ENCODE measurements at places on chromosomes 4 and X. TPM values are rescaled to one million over a fixed set of nuclear protein-coding genes. Genes with fewer than 3 reads are reported as not detected.
A peak's percentile ranks its signal among the peaks of the same experiment; 100 is the strongest.

DNA sequence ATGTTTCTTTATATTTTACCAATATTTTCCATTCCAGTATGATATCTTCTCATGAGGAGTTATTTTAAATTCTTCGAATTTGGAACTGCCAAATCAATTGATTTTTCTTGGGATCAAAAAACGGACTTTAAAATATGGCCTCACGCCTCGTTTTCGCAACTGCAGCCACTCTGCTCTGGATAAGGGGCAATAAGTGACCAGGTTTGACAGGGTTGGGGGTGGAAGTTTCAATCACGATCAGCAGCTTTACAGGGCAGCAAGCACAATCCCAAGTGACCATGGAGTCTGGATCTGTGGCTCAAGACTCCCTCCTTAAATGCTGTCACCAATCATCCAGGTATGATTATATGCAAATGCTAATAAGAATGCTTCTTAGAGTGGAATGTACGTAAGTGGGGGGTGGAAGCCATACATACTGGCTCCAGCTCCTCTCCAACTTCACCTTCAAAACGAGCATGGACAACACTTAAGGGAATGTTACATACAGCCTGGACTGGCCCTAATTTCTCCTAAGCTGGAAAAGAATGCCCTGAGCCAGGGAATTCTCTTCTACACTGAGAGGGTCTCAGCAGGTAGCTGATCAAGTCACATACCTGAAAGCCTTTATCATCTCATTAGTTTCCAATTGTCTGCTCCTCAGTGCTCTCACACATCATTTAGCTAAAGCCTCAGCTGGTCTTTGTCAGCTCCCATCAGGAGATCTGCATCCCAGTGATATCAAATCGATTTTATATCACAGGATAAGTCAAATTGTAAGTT is 176.9 kb upstream of the DCAF8L1 start:
- DNase-seq: no peak

DNA sequence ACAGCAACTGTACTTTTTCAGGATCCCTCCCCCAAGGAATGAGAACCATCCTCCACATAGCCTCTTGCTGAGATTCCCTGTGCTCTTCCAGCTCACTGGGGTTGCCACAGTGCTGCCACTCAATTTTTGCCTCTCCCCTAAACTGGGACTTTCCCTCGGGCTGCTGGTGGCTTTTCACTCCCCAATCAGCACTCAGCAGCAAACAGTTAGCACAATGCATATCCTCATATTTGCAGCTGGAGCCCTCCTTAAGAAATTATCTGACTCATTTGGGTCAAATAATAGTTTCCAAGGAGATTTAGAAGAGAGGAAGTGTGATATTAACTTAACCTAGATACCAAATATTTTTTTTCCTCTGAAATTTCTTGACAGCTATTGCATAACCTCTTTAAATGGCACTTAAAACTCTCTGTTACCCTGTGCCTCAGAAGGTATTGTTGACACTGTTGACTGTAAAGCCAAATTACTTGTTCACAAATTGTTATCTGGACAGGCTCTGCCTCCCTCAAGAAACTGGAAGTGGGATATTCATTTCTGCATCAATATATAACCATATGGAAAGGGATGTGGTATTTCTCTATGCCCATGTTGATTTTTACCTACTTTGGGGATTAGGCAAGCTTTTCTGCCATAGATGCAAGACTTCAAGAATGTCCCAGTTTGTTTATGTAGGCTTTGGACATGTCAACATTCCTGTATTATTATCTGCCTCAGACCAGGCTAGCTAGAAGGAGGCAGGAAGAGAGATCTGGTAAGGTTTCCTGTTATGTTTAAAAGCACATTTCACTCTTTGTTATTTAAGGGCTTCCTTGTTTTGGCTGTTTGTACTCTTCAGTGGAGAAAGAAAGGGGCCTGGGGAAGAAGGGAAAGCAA is 58.0 kb downstream of the SEPTIN11 start:
- DNase-seq: peak; percentile 75

DNA sequence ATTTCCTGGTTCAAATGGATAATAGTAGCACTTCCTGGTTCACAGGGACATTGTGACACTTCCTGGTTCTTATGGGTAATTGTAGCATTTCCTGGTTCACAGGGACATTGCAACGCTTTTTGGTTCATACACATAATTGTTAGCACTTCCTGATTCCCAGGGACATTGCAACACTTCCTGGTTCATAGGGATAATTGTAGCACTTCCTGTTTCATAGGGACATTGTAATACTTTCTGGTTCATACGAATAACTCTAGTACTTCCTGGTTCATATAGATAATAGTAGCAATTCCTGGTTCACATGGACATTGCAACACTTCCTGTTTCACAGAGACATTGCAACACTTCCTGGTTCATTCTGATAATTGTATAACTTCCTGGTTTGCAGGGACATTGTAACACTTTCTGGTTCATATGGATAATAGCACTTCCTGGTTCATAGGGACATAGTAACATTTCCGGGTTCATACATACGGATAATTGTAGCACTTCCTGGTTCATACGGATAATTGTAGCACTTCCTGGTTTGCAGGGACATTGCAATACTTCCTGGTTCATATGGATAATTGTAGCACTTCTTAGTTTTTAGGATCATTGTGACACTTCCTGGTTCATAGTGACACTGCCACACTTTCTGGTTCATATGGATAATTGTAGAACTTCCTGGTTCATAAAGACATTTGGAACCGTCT is 61.6 kb upstream of the CD99 start:
- DNase-seq: no peak

GRCh38 chr4:4610672-4611071 is 68.8 kb upstream of the STX18 start:
- no peak for DNase-seq

- no peak for DNase-seq
Observed at GRCh38 chr4:165207016-165207430, 338 bp upstream of the KLHL2 start.

The GLRB gene
- 1.2 TPM for total RNA-seq

The TRIM75 gene
- total RNA-seq: not detected

The P2RY8 gene
- total RNA-seq: not detected

DNA sequence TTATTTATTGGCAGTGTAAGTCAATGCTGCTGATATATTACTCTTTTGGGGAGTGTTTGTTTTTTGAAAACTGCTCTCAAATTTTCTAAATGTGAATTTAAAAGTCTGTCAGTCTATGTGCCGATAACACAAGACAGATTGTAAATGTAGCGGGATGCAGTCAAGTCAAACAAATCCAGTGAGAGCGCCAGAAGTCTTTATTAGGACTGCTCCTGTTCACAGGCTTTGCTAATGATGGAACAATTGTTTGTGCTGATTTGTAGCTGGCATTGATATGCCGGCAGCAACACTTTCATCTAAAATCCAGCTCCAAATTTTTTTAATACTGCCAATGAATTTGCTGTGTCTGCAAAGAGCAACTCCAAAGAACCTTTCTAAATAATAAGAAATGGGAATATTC is 78.7 kb upstream of the TET2 start:
- no peak for DNase-seq

DNA sequence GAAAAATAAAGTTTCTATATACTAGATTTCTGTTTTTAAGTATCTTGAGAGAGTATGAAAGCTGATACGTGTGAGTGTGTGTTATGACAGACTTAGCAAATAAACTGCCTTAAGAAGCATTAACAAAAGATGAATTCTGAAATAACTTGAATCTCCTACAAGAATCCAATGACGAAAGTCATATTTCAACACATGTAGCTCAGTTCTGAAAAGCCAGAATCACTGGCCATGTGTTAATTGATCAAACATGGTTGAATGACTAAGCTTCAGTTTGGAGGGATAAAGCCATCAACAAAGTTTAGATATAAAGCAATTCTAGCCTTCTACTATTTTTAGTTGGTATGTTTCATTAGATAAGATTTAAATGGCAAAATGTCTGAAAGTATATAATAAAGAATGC is 88.5 kb upstream of the ETNPPL start:
- no peak for DNase-seq

- DNase-seq: no peak
Observed at GRCh38 chrX:68830419-68831404, 1.9 kb downstream of the EFNB1 start.

- DNase-seq: no peak
Observed at GRCh38 chrX:14753441-14753840, 119.4 kb downstream of the FANCB start.

- no peak for DNase-seq
Observed at GRCh38 chr4:60562334-60562733, 637.8 kb upstream of the ADGRL3 start.

The SCD5 gene
- total RNA-seq: 16.9 TPM

DNA sequence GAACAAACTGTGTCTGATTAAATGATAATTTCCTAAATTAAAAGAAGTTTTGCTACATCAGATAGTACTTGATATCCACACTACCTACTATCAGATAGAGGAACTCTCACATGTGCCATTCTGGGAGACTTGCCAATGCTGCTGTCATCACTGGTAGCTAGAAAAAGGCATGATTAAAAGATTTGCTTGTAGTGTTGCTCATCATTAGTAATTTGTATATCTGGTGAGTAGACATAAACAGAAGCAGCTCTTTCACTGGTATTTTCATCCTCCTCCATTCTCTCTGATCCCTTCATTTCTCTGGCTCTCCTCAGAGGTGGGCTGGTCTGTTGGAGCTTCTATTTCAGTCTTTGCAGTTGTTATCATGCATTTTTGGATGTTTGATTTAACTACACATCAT is 56.0 kb downstream of the SPRY1 start:
- DNase-seq: peak; percentile 90

The RAB39B gene
- 0.03 TPM for total RNA-seq

DNA sequence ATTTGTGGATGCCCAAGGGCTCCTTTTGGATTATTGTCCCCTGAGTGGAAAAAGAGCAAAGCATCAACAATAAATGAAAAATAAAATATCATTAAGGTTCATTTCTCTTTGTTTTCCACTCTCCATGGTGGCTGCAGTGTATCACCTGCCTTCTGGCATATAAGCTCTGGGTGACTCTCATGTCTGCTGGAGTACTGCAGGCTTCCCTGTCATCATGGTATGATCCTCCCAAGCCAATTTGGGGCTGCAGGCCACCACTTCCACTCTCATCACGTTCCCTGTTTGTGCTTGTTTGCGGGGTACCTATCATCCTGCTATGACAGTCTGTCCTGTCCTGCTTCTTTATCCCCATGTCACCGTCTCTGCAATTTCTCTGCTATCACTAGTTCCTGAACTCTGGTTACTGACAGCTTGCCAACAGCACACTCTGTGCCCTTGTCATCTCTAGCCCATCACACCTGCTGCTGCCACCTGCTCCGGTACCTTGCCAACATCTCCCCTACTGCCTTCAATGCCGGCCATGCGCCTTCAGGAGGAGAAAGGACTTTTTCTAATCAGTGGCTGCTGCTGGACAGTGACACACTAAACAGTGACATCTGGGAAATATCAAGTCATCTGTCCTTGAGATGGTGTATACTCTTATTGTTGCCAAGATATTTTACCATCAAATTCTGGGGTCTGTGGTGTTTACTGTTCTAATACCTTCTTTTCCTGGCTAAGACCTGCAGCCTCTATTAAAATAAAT is 23.0 kb upstream of the FGF5 start:
- DNase-seq: no peak

- DNase-seq: no peak
Observed at GRCh38 chr4:5921101-5921980, 28.5 kb upstream of the CRMP1 start.

DNA sequence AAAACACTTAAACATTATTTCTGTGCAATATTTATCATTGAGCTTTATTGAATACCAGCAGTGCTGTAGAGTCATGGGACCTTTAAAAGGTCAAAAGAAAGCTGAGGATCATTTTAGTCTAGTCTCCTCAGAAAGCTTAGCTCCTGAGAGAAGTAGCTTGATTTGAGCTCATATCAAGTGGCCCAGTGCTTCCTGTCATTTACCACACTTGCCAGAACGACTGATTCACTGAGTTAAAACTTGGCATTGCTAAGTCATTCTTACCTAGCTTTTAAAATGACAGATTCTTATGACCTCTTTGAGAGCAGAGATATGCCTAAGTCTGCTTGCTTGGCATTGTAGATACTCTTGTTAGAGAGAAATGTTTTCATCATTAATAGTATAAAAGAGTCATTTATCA is 15.2 kb downstream of the SEPTIN11 start:
- DNase-seq: no peak

DNA sequence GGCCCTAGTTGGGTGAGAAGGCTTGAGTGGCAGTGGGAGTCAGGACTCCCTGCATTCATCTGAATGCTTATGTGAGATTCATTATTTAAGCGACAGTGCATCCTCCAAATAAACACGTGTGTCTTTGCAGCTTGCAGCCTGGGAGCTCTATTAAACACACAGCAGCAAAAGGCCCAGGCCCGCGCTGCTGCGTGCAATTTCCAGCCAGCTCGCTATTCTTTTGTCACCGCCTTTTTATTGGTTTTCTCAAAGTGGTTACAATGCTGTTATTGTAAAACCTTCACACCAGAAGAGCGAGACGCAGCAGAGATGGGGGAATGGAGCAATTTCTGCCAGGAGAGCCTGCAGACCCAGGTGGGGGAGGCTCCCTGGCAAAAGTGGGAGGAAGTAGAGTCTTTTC is 252.5 kb downstream of the BCOR start:
- DNase-seq: no peak

The KLHL34 gene
- 0.11 TPM for total RNA-seq

The CXXC4 gene
- 0.03 TPM for total RNA-seq

- DNase-seq: no peak
Observed at GRCh38 chr4:86271057-86271456, 88.8 kb downstream of the MAPK10 start.

DNA sequence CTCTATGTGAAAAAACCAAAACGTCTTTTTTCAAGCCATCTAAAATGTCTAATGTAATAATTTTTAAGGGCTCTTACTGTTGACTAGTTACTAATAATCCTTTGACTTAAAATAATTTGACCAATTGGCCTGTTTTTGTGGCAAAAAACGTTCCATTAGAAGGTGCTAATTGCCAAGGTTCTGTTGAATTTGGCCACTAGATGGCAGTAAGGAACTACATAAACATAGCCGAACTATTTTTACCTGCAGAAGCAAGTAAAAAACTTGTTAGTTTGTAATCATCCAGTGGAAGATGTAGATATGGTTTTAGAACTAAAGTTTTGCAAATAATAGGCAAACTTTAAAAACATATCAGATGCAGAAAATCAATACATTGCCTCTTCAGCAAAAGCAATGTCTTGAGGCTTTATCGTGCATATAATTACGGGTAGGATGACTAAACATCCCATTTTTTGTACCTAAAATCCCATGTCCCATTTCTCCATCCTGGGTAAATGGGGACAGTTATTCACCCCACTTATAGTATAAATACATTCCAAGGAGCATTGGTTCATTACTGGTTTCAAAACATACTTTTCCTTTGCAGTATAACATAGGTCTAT is 57.6 kb downstream of the PROM1 start:
- no peak for DNase-seq

The SSX4B gene
- not detected for total RNA-seq

GRCh38 chr4:8251110-8251883 is 18.3 kb upstream of the HTRA3 start:
- DNase-seq: no peak

The NIPAL1 gene
- total RNA-seq: 16.2 TPM

DNA sequence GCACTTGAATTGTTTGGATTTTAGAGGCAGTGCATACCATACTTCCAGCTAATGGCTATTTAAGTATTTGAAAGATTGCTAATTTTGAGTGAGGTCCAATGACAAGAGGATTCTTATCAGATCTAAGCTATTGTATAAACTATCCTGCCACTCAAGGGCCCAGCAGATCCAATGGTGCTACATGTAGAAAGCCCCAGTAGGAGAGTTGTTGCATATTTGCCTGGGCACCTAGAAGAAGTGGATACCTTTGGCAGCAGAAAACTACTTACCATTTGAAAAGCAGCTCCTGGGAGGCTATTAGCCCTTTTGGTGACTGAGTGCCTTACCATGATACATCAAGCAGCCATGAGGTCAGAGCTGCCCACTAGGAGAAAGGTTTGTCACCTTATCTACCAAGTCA is 447.3 kb downstream of the C4orf33 start:
- DNase-seq: no peak

- DNase-seq: no peak
Observed at GRCh38 chr4:88672987-88673386, 24.6 kb downstream of the NAP1L5 start.

Measured in foreskin keratinocyte (primary cell).